ENCODE measurements at places on chromosomes 16 and 17.

- no peak for DNase-seq
Observed at GRCh38 chr17:55321427-55322060, 56.8 kb downstream of the HLF start.

- DNase-seq, result no peak
Observed at GRCh38 chr17:50946223-50946890, 80.2 kb upstream of the TOB1 start.

GRCh38 chr17:8552577-8553320, 77.8 kb downstream of the MYH10 start:
- no peak for DNase-seq

GRCh38 chr16:27195941-27196595, 7.3 kb upstream of the KDM8 start:
- no peak for DNase-seq

DNA sequence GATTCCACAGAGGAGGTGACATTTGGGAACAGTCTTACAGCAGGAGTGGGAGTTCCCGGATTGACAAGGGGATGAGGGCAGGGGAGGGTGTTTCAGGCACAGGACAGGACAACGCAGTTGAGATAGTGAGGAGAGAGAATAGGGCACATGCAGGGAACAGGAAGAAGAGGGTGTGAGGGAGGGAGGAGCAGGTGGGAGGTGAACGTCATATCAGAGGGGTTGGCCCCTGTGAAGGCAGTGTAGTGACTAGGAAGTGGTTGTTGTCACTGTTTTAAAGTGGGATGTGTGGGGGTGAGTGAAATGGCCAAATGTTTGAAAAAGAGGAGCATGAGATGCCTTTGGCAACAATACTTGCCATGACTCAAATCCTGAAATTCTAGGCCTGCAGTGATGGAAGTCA, 12.2 kb downstream of the PRKCB start:
- peak; percentile 49 for DNase-seq

- DNase-seq, result no peak
Observed at GRCh38 chr17:27513849-27514248, 57.6 kb downstream of the KSR1 start.

DNA sequence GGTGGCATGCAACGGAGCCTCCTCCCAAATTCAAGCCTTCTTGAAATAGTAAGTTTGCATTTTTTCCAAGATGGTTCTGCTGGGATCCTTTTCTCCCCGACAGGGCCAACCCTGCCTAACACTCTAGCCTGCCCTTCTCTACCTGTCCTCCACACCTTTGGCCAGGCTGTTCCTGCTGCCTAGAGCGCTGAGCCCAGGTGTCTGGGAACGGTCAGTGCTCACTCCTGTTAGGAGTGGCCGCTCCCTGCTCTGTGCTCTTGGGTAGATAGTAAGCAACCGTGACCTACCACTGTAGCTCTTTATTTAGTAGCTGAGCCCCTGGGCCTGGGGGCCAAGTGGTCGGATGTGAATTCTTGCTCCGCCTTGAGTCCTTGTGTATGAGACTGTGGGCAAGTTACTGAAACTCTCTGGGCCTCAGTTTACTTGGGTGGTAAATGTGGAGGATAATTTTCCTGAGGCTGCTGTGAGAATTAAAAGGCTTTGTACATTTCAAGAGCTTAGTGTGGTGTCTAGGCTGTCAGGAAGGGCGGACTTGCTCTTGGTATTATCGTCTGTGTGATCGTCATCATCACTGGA, 44.0 kb upstream of the GSE1 start:
- no peak for DNase-seq

DNA sequence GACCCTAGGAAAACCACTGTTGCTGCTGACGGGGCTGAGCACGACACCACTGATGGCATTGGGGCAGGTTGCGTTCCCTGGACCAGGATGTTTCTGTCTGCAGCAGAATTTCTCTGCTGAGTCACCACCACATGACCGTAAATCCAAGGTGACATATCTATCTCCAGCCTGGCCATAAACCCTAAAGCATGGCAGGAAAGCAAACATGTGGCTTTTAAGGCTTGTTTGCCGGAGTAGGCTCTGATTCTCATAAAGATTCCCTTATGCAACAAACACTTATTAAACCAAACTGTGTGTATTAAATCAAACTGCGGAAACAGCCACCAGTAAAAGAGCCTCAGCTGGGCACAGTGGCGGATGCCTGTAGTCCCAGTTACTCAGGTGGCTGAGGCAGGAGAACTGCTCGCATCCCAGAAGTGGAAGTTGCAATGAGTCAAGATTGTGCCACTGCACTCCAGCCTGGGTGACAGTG, 17.3 kb downstream of the MPHOSPH6 start:
- no peak for DNase-seq

- DNase-seq, result no peak
Observed at GRCh38 chr17:6703751-6704150, 9.4 kb downstream of the SLC13A5 start.

DNA sequence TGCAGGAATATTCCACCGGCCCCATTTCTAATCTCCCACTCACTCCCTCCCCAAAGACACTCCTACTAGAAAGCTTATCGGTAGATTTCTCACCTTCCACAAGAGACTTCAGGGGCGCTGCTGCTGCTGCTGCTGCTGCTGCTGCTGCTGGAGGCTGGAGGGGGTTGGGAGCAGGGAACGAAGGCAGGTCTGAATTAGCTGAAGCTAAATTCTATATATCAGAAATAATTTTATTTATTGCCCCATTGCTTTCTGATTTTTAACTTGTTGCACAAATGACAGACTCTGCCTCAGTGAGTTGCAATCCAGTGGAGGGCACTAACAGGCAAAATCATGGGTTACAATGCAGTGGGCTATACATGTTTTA, 25.8 kb upstream of the HLF start:
- no peak for DNase-seq

DNA sequence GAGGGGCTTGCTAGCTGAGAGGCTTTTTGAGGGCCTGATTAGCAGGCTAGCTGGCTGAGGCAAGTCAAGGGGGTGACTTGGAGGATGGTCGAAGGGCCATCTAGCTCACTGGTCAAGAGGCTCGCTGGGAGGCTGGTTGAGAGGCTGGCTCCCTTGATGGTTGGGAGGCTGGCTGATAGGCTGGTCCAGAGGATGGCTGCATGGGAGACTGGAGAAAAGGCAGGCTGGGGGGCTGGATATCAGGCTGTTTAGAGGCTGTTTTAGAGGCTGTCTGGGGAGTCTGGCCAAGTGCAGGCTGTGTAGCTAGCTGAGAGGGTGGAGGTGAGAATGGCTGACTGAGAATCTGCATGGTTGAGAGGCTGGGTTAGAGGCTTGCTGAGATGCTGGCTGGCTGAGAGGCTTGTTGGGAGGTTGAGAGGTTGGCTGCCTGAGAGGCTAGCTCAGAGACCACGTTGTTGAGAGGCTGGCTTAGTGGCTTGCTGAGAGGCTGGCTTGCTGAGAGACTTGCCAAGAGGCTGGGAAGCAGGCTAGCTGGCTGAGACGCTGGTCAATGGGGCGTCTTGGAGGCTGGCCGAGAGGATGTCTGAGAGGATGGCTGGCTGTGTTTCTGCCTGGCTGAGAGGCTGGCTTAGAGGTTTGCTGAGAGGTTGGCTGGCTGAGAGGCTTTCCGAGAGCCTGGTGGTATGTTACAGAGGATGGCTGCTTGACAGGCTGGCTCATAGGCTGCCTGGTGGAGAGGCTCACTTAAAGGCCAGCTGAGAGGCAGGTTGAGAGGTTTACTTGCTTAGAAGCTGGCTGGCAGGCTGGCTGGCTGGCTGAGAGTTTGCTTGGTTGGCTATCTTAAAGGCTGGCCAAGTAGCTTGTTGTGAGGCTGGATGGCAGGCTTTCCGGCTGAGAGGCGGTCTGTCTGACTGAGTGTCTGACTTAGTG, 36.6 kb upstream of the ACSM2B start:
- DNase-seq, result no peak

- DNase-seq, result no peak
Observed at GRCh38 chr16:4098501-4098900, 17.7 kb downstream of the ADCY9 start.

- DNase-seq, result no peak
Observed at GRCh38 chr17:74592087-74592990, at the start of gene CD300LD. Gene CD300LD, minus strand, starts transcription at chr17:74592283. Its CDS starts 81 bp downstream, at chr17:74592202.

Measured in stimulated activated CD8-positive, alpha-beta memory T cell treated with anti-CD3 and anti-CD28 coated beads, Interleukin-15, amount 100 ng/mL, for 48 hours (primary cell).